ENCODE measurements at places on chromosomes 5 and 9. TPM values are rescaled to one million over a fixed set of nuclear protein-coding genes. Genes with fewer than 3 reads are reported as not detected.
A peak's percentile ranks its signal among the peaks of the same experiment; 100 is the strongest.

Gene MARCOL
- total RNA-seq: not detected

Gene KCNV2
- not detected for total RNA-seq

Gene PCDHGA12
- total RNA-seq: 13.8 TPM

DNA sequence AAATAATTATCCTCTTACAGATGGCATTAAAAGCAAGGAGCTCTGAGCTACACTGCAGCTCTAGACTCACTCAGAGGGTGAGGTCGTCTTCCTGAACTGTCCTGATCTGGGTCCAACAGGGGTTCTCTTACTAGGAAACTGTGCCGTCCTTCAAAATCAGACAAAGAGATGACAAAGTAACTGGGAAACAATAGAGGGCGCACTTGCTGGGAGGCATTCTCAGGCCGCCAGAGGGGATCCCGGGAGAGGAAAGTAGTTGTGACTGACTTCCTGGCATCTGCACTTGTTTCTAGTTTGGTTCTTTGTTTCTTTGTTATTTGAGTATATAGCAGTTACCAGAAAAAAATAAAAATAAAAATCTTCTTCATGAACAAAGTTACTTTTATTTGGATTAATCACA, 142.9 kb upstream of the MSX2 start:
- DNase-seq: no peak

- no peak for DNase-seq
Measured at GRCh38 chr5:15346738-15347137, 153.2 kb upstream of the FBXL7 start.

- DNase-seq: no peak
Measured at GRCh38 chr9:99905833-99906402, 536 bp upstream of the STX17 start.

- no peak for DNase-seq
Measured at GRCh38 chr5:60649288-60649917, 50.6 kb downstream of the DEPDC1B start.

- no peak for DNase-seq
Measured at GRCh38 chr5:167509076-167509475, 782.4 kb upstream of the WWC1 start.

DNA sequence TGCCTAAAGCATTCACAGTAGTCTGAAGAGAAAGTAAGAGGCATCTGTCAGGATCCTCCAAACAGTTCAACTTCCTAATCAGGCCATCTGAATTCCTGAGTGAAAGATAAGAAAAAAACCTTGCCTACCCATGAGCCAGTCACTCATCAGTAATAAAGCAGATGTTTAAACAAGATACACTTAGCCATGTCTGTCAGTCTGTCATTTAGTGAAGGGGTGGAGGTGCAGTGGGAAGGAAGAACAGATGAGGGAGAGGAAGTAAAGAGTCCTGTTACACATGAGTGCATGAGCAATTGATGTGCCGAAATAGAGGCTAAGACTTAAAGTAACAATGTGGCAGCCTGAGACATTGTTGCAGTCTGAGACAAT, 29.9 kb upstream of the DMRTA1 start:
- DNase-seq: no peak

DNA sequence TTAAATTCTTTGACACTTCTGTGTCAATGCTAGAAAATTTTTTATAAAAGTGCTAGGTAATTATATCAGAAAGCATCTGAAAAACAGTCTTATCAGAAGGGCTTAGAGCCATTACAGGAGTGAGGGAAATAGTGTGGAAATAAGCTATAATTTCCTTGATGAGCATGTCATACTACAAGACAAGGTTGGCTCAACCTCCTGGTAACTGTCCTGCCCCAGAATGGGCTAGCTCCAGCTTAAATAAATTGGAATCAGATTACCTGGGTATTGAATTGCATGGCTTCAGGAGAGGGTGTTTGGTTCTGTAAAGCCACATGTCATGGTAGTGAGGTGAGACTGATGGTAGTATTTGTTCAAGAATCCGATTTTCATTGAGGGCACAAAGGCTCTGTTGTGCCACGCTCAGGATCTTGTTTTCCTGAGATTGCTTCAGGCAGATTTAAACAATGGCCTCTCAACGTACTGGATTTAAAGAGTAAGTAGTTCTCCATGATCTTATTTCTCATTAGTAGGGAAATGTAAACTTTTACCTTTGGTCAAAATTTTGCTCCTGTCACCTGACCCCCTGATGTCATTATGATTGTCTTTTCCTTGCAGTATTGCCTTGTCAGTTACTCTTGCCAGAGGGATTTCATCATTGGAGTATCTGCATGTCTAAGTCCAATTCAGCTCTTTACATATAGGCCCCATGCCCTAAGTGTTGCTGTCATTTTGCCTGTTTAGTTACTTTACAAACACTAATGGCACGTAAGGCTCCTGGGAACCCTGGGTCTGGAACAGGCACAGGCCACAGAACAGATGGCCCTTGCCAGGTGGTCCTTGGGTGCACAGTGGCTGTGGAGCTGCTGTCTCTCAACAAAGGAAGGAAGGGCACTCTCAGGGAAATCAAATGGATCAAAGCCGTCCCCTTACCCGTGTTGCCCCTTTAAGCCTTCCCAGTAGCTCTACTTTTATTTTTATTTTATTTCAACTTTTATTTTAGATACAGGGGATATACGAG, 21.3 kb downstream of the TRIO start:
- no peak for DNase-seq

- peak; percentile 71 for DNase-seq
Measured at GRCh38 chr5:177432143-177432838, 5.8 kb downstream of the GRK6 start.
